ENCODE measurements at places on chromosomes 2 and 18.

- DNase-seq = no peak
These were observed 186.8 kb upstream of the FBXO11 start for GRCh38 chr2:48092846-48093803.

DNA sequence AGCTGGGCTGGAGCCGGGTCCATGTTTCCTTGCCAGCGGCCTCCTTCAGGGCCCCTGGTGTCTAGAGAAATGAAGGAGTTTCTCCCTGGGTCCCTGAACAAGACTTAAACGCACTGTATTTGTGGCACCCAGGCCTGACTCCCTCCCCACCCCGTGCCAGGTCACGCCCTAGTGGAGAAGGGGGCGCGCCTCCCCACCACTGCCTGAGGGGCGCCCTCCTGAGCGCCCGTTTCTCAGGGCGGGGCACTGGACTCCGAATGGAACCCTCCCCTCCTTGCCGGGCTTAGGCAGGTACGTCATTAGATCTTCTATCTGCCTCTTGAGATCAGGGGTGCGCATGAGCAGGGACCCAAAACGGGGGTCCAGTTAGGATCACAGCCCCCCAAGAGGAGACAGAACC, 16.3 kb downstream of the ODC1 start:
- DNase-seq = peak; percentile 46

GRCh38 chr2:206641226-206641625, 1.1 kb upstream of the FAM237A start:
- no peak for DNase-seq

DNA sequence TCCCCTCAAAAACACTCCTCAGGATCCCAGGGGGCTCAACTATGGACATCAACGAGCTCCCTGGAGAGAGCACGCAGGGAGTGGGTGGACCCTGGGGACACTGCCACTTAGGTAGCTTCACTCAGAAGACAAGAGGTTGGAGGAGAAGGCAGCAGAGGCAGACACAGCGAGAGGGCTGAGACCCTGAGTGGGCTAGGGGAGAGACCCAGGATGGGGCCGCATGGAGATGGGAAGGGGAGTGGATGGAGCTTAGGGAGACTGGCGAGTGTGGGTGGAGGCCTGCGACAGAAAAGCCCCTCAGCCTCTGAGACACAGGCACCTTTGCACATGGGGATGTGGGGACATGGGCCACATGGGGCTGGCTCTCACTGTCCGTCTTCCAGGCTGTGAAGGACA, 70.9 kb downstream of the ASB1 start:
- DNase-seq = no peak

DNA sequence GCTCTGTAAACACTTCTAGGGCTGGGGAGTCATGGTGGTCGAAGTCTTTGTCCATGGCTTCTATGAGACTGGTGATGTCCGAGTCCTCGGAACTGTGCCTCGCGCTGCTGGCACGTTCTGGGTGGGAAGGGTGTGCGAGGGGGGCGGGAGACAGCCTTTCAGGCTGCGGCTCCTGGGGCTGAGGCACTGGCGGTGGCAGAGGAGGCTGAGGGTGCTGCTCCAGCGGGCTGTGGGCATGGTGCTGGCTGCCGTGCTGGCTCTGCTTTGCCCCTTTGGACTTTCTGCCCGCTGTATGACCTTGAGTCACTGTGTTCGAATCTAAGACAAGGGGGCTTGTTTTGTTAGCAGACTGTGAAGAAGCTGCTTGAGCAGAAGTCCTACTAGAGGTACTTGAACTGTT, 79.0 kb downstream of the ZAP70 start:
- no peak for DNase-seq

DNA sequence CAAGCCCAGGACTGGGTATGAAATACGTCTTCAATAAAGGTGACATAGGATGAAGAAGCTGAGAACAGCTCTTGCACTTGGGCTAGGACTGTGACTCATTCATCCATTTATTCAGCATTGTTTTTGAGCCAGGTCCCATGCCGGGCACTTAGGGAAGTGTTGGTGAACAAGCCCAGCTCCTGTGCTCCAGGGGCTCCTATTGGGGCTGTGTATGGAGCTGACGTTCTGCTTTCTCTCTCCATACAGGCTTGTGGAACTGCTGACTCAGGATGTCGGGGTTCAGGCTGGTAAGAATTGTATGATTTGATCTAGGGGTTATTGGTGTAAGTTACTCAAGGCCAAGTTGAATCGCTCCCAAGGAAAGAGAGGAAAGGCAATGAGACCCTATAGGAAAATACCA, 24.0 kb downstream of the MYO7B start:
- DNase-seq = no peak

DNA sequence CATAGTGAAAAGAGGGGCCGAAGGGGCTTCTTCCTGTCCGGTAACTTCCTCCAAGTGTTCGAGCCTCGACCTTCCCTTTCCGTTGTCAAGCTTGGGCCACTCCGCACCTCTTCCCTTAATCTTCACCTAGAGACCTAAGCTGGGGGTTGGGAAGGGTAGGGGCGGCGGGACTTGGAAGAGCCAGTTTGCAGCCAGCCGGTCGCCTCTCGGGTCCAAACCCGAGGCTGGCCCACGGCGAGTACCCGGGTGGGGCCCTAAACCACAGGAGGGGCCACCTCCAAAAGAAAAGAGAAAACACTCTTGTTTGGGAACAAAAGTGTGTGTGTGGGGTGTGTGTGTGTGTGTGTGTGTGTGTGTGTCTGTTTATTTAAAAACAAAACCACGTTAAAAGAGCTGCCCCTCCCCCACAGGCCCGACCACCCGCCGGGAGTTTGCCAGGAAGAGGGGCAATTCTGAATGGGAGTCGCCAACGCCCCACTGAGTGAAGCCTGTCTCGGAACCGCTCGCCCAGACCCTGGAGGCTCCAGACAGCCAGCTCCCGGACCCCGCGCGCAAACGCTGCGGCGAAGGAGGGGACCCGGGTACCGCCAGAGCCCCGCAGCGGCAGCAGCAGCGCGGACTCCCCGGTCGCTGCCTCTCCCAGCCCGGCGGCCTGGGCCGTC, 488 bp upstream of the RHOB start:
- no peak for DNase-seq

- DNase-seq = no peak
These were observed 40.3 kb upstream of the SIGLEC15 start for GRCh38 chr18:45785134-45785533.

DNA sequence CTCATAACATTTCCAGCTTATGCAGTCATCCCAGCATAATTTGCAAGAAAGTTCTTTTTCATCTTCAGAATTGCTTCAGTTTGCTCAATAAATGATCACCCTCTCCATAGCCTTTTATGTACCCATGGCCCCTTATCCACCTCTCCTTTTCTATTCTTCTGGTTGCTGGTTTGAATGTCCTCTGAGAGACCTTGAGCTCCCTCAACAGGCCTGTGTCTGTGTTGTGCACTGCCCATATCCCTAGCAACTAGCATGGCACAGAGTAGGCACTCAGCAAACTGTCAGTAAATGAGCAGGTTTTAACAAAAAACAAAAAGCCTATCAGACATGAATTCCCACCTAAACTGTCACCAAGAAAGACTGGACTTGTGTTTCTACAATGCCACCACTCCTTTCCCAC, 160.5 kb downstream of the AKAIN1 start:
- DNase-seq = no peak

DNA sequence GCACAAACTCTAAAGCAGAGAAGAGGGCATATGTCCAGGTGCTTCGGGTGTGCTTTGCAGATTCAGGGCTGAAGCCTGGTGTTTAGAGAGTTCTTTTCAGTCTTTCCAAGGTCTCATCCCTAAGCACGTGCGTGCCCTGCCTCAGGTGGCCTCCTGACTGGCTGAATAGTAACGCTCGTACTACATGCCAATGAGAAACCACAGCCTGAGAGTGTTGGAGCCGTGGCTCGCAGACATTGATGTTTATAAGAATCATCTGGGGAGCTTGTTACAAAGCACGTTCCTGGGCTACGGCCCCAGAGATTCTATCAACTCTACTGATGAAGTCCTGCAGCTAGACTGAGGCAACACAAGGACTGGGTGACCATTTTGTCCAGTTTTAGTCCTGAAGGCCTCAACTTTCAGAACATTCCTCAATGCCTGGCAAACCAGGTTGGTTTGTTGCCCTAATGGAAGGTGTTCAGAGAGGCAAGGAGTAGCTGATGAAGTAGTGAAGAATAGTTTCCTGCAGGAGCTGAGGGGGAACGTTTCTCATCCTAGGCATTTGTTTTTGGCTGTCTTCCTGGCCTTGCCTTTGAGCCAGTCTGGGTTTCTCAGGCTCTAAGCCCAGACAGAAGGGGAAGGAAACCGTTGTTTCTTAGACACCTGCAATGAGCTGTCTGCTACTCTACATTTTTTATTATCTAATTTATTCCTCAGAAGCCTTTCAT, 31.5 kb upstream of the HAAO start:
- no peak for DNase-seq

- DNase-seq = peak; percentile 80
These were observed 1.2 kb downstream of the REV1 start for GRCh38 chr2:99488539-99489062.

DNA sequence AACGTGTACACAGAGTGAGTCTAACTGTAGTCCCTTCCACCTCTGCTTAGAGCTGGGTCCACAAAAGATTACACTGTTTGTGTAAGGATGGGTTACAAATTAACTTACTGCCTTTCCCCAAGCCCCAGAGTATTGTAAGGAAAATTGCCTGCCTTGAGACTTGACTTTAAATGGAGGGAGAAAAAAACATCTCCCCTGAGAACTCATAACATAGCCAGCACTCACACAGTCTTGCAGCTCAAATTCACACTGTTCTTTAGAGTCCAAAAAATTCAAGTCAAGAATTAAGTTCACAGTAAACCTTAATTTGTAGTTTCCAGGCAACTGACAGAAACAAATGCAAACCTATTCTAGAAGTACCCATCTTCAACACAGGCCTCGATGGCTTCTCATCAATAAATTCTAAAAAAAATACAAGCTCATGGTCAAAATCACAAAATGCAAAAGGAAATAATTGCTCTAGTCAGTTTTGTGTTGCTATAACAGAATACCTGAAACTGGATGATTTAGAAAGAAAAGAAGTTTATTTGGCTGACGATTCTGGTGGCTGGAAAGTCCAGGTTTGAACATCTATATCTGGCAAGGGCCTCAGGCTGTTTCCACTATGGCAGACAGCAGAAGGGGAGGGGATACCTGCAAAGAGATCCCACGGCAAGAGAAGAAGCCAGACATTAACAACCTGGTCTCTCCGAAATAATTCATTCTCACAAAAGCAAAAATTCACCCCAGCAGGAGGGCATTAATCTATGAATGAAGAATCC, 34.6 kb upstream of the TMEM17 start:
- DNase-seq = no peak

- no peak for DNase-seq
These were observed 14.9 kb downstream of the ESPNL start for GRCh38 chr2:238114851-238115660.

GRCh38 chr2:35168351-35168750, 1187.2 kb upstream of the CRIM1 start:
- no peak for DNase-seq

DNA sequence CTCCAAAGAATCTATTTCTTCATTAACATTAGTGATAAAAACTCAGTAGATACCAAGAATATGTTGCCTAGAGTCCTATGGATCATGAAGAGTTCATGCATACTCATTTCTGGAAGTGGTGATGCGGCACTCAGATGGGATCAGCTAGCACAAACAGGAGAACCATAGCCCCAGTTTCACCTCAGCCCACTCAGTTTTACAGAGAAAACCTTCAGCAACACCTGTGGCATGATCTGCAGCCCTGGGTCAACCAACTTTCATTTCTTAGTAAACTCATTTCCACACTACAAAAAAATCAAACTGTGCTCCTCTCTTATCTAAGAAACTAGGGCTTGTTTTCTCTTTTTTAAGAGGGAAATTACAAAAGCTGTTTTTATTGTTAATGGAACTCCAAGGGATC, 569.4 kb downstream of the CCDC85A start:
- DNase-seq = no peak
